ENCODE measurements at places on chromosomes 7 and 10.

GRCh38 chr10:132508581-132509443, 28.8 kb upstream of the INPP5A start:
- DNase-seq: no peak

DNA sequence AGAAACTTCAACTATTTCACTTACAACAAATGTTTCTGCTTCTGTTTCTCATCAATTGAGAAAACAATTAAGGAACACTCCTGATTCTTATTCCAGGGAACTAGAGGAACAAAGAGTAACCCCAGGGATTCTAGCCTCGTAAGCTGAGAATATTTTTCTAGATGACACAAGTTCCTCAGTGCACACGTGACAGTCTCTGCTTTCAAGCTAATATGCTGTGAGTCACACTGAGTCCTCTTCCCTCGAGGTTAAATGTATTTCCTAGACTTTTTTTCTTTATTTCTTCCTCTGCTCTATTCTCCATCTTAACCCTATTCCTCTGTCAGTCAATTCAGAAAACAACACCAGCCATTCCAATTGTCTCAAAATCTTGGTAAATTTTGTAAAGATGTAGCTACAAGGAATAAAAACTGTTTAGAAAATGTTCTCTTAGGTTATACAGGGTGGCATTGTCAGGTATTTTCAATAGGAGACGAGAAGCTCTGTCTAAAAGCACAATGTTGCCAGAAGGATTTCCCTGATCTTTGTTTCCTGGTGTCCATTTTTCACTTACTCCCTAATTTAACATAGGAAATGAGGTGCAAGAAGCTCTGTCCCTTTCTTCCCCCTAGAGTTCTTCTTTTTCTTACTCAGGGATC, 5.8 kb upstream of the C1GALT1 start:
- DNase-seq: peak; percentile 89

GRCh38 chr7:115133248-115133647, 211.4 kb downstream of the MDFIC start:
- DNase-seq: no peak

GRCh38 chr7:128207609-128208008, 33.5 kb upstream of the LEP start:
- no peak for DNase-seq

DNA sequence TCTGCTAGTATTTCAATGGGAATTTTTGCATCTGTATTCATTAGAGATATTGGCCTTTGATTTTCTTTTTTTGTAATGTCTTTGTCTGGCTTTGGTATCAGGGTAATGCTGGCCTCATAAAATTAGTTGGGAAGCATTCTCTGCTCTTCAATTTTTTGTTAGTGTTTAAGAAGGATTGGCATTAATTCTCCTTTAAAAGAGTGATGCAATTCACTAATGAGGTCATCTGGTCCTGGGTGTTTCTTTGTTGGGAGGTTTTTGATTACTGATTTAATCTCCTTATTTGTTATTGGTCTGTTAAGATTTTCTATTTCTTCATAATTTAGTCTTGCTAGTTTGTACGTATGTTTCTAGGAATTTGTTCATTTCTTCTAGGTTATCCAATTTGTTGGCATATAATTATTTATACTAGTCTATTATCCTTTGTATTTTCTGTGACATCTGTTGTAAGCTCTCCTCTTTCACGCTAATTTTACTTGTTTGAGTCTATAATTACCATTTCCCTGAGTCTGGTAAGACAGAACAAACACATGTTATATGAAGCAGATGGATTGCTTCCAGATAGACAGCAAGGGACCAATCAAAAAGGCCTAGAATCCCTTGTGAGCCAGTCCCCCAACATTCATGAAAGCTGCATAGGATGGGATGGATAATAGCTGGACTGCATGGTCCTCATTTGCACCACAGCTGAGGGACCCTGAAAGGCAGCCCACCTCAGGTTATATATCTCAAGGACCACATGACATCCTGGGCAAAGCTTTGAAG, 54.4 kb downstream of the MTPAP start:
- no peak for DNase-seq
